ENCODE measurements at places on chromosomes 2 and 18. TPM values are rescaled to one million over a fixed set of nuclear protein-coding genes. Genes with fewer than 3 reads are reported as not detected.

GRCh38 chr2:9311488-9311887 is 104.9 kb downstream of the ASAP2 start:
- no peak for DNase-seq

DNA sequence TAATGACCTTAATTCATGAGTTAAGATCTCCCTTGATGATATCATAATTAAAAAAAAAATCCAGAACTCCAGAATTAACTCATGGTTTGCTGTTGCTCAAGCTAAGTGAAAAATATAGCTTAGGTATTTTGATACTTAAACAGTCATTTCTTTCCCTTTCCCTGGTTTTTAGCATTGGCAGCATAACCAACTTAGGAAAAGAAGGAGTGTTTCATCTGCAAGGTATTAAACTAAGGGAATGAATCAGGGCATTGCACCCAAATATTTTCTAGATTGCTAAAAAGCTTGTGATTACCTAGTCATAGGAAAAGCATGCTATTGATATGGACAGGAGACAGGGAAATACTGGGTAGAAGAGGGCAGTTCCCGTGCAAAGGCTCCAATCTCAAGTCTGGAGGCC is 207.2 kb downstream of the LRP1B start:
- DNase-seq = no peak

GRCh38 chr2:88815282-88815681 is 123.8 kb downstream of the RPIA start:
- DNase-seq = no peak

DNA sequence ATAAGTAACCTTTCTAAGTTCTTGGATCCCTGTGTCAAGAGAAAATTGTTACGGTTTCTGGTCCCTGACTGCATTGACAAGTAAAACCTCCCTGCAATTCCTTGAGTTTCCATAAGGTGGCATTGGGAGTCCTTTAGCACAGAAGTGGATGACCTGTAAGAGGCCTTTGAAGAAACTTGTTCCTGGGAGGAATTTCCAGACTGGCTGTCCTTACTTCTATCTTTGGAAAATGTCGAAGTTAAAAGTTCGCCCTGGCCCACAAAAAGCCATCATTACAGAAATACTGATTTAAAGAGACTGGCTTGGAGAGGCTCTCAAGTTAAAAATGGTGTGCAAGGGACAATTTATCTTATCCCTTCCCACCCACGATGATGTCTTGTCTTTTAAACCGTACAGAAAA is 218.4 kb downstream of the CDH20 start:
- DNase-seq = no peak

GRCh38 chr18:56168049-56168781 is 470.2 kb downstream of the TXNL1 start:
- no peak for DNase-seq

- DNase-seq = no peak
These were observed 96.2 kb downstream of the COPS8 start for GRCh38 chr2:237181844-237182243.

GRCh38 chr2:75321599-75321922 is 122.2 kb upstream of the TACR1 start:
- no peak for DNase-seq

DNA sequence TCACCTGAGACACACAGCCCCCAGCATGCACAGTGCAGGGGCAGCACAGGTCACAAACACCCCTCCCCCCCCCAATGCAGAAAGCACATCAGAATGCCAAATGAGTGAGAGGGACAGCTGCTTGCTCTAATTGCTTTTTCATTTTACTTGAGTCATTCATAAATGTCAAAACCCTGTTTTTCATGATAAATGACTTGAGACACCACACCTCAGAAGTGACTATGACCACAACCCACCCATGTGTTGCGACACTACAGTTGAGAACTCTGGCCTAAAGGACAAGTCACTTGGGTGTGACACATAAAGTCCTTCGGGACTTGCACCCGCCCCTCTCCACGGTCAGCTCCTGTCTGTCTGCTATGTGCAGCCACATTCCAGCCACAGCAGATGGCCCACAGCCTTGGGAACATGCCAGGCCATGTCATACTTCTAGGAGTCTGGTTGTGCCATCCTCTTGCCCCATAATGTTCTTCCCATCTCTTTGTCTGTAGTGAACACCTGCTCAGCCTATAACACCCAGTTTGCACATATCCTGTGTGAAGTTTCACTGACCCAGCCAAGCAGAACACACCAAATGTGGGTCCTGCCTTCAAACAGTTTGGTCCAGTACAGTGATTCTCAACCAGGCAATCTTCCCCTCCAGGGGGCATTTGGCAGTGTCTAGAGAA is 30.2 kb upstream of the RIOK3 start:
- peak; percentile 32 for DNase-seq

DNA sequence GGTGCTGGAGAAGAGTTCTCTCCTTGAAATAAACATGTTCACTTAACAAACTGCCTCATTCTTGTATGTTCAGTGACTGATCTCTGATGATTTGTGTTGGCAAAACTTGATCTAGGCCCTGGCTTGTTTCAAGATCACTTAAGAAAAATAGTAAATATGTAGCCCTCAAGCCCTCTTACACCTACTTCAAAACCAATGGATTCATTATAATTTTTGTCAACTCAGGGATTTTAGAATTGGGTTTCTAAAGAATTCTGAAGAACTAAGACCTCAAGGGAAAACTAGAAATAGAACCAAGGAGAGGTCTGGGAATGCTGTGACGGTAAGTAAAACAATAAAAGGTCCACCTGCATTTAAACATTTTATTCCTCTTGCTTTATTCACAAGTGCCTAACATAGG is 1731.6 kb upstream of the CELF4 start:
- DNase-seq = no peak

GRCh38 chr18:25827228-25827627 is 263.2 kb downstream of the SS18 start:
- DNase-seq = no peak

DNA sequence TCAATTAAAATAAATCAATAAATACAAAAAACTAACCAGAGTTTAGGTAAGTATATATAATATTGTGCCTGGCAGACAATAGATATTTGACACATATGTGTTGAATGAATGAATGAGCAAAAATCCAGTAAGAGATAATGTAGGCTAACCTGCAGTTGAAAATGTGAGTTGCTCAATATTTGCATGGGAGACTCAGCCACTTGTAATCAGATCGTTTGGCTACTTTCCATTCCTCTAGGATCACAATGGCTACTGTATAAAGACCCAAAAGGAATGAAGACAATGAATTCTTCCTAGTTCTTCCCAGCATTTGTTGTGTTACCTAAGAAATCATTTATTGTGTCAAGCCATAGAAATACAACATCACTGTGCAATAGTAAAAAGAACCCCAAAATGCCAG is 25.3 kb downstream of the PIEZO2 start:
- no peak for DNase-seq

GRCh38 chr2:8324901-8325300 is 357.0 kb upstream of the ID2 start:
- DNase-seq = no peak

DNA sequence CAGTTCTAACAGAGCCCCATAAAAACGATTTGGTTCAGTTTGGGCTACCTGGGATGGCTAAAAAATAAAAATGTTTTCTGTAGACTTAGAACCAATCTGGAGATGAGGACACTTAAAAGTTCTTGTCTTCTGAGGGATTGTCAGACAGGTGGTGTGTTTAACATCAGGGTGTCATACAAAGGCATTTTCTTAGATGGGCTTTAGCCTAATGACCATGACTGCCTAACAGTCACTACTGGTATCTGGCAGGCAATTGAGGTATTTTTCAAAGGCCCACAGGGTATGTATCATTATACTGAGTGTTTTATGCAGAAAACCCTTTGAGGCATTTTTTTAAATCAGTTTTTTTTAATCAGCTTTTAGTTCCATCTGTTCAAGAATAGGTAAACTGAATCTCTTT is 341.4 kb downstream of the PARD3B start:
- no peak for DNase-seq

GRCh38 chr2:209969692-209970091 is 32.7 kb upstream of the RPE start:
- no peak for DNase-seq

Gene LCT
- total RNA-seq = not detected

Gene KCNF1
- total RNA-seq = not detected

All from omental fat pad (tissue), 4 donors.